ENCODE measurements at places on chromosomes 11 and 22. TPM values are rescaled to one million over a fixed set of nuclear protein-coding genes. Genes with fewer than 3 reads are reported as not detected.

DNA sequence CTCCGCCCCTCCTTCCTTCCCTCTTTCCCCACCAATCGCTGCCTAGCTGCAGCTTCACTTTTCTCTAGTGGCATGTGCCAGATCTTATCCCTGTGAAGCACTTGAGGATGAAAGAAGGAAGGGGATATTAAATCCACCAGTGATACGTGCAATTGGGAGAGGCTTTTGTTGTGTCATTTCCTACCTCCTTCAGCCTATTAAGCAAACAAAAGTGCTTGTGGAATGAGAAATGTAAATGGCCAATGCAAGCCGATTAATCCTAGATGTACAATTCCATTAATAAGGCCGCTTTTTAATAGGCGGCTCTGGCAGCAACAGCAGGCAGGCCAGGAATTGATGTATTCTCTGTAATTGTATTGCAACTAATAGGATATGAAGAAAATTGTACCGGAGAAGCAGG lies 23.3 kb downstream of the NTM start:
- DNase-seq = no peak

- no peak for DNase-seq
Measured at GRCh38 chr22:44837481-44837880, 85.1 kb downstream of the ARHGAP8 start.

GRCh38 chr11:115170133-115170815 lies 333.9 kb downstream of the CADM1 start:
- no peak for DNase-seq

DNA sequence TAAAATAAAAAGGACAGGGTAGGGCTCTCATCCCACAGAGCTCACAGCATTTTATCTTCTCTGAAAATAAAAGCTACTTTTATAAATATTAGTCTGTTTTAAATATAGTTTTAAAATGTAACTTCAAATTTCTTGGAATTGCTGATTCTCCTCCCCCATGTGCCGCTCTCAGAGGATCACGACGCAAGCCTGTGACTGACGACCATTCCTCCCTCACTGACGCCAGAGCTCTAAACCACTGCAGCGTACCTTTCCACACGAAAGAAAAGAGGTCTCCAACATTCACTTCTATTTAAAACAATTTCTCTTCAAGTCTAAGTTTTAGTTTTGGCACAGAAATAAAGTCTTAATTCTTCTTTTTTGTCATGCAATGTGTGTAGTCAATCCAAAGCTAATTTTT lies 9.3 kb downstream of the TOLLIP start:
- no peak for DNase-seq

- no peak for DNase-seq
Measured at GRCh38 chr11:24198481-24198880, 298.4 kb upstream of the LUZP2 start.

- no peak for DNase-seq
Measured at GRCh38 chr11:121563900-121564822, 111.4 kb upstream of the SORL1-AS1 start.

DNA sequence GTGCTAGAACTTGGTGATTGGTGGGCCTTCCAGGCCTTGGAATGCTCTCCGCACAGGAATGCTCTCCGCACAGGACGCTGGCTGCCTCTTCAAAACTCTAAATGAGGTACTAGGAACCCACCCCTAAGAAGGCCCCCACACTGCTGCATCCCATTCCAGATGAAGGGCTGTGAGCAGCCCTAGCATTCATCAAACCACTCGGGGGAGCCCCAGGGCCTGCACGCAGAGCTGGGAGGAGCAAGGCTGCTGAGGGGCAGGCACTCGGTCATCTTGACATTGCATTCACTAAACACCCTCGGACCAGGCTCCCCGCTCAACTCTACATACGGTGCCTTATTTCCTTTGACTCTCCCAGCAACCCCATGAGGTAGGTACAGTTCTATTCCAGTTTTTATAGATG lies 49.2 kb upstream of the EMID1 start:
- no peak for DNase-seq

HBE1 gene
- not detected for total RNA-seq

PLEKHB1 gene
- 54.5 TPM for total RNA-seq

Data from naive thymus-derived CD4-positive, alpha-beta T cell (primary cell).